Activated CD4-positive, alpha-beta T cell treated with anti-CD3 and anti-CD28 coated beads for 36 hours (primary cell): ENCODE measurements at places on chromosomes 1 and 21. TPM values are rescaled to one million over a fixed set of nuclear protein-coding genes. Genes with fewer than 3 reads are reported as not detected.

GRCh38 chr1:161342821-161343220 lies 24.9 kb downstream of the CFAP126 start:
- peaks cover 37% of the 10 kb centered on the region for H3K36me3 ChIP-seq
- no peak overlapping the region for H3K27ac ChIP-seq
- no peak overlapping the region for H3K4me3 ChIP-seq
- no peaks in the 10 kb centered on the region for H3K27me3 ChIP-seq
- DNase-seq = no peak
- H3K4me1 ChIP-seq = peaks cover 6% of the 10 kb centered on the region

DNA sequence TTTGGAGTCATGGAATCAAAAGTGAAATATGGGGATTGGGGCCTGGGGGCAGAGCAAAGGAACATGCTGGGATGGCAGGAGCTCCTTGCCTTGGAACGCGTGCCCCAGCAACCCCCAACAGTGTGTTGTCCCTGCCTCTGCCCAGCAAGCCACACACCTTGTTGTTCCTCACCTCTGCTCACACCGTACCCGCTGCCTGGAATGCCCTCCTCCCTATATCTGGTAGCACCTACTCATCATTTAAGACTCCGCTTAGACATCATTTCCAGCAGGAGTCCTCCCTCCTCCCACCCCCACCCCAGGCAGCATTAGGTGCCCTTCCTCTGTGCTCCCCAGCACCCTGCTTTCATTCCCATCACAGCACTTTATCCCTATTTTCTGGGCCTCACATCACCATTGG lies 7.8 kb downstream of the NECTIN4 start:
- no peaks in the 10 kb centered on the region for H3K4me1 ChIP-seq
- H3K4me3 ChIP-seq = no peak overlapping the region
- H3K27me3 ChIP-seq = peaks cover 2% of the 10 kb centered on the region
- H3K36me3 ChIP-seq = no peaks in the 10 kb centered on the region
- DNase-seq = no peak

GRCh38 chr1:77347646-77348045 lies 65.8 kb downstream of the AK5 start:
- H3K4me1 ChIP-seq = peaks cover 23% of the 10 kb centered on the region
- no peaks in the 10 kb centered on the region for H3K27me3 ChIP-seq
- peaks cover 6% of the 10 kb centered on the region for H3K36me3 ChIP-seq
- DNase-seq = peak; percentile 60

DNA sequence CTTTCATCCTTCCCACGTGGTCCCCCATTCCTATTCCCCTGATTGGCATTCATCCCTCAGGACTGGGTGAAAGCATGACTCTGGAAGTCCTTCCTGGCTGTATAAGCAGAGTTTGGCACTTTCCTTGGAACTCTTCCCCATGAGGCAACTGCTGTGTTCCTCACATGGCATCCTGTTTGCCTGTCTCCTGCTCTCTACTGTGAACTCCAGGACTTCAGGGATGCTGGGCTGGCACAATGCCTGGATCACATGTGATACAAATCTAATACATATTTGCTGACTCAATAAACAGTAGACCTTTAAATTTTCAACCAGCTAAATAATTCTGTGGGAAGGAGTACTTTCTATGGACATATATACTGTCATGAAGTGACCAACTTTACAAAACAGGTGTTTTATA lies 46.8 kb upstream of the EDEM3 start:
- H3K4me1 ChIP-seq = peaks cover 4% of the 10 kb centered on the region
- H3K27ac ChIP-seq = no peak overlapping the region
- H3K4me3 ChIP-seq = no peak overlapping the region
- no peak for DNase-seq
- no peaks in the 10 kb centered on the region for H3K36me3 ChIP-seq
- no peaks in the 10 kb centered on the region for H3K27me3 ChIP-seq

DNA sequence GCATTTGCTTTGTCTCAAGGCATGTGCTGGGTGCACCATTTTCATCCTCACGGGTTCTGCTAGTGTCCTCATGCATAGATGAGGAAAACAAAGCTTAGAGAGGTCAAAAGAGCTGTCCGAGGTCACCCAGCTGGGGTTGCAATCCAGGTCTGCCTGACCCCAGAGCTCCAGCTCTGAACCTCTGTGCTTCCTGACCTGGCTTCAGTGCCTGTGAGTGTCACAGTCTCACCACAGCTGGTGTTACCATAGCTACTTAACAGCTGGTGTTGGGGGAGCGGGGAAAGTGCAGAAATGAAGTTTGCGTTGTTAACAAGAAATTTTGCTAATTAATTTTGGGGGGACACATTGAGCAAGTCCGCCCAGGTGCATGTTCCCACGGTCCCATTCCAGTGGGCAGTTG lies 328.5 kb downstream of the KIF26B start:
- H3K4me1 ChIP-seq = no peaks in the 10 kb centered on the region
- no peaks in the 10 kb centered on the region for H3K36me3 ChIP-seq
- H3K27ac ChIP-seq = no peak overlapping the region
- no peaks in the 10 kb centered on the region for H3K27me3 ChIP-seq
- H3K4me3 ChIP-seq = no peak overlapping the region

- no peaks in the 10 kb centered on the region for H3K27me3 ChIP-seq
- no peak overlapping the region for H3K27ac ChIP-seq
- H3K4me1 ChIP-seq = no peaks in the 10 kb centered on the region
- H3K4me3 ChIP-seq = no peak overlapping the region
- no peak for DNase-seq
These were observed 21.4 kb downstream of the SFPQ start for GRCh38 chr1:35171579-35171978.

DNA sequence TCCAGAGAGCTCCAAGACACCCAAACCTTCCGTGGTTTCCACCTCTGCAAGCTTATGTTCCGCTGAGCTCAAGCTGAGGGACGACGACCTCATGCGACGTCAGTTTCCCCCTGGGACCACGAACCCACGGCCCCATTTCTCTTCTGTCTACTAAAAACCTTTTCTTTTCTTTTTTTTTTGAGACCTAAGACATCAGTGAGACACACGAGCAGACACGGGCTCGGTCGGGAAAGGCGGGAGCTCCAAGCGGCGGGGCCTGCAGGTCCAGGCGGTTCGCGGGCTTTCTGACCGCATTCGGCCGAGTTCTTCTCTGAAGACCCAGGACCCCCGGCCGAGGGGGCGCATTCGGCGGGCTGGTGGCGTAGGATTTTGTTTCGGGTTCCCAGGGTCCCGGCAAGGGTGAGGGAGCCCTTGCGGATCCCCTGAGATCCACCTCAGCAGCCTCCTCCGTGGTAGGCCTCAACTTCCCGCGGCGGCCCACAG lies 402 bp downstream of the C21orf58 start:
- peaks cover 30% of the 10 kb centered on the region for H3K4me1 ChIP-seq
- H3K36me3 ChIP-seq = peaks cover 44% of the 10 kb centered on the region
- peak overlapping the region; percentile 94 for H3K27ac ChIP-seq

- H3K4me3 ChIP-seq = peak within 1 kb of the TSS; percentile 95
- peaks cover 54% of the 10 kb centered on the region for H3K4me1 ChIP-seq
- DNase-seq = peak; percentile 83
- H3K27me3 ChIP-seq = no peaks in the 10 kb centered on the region
- peaks cover 12% of the 10 kb centered on the region for H3K36me3 ChIP-seq
These were observed at the start of gene DHRS3 for GRCh38 chr1:12617901-12618660. DHRS3 (minus strand) TSS chr1:12618210; CDS start chr1:12617348, 862 bp downstream.

DNA sequence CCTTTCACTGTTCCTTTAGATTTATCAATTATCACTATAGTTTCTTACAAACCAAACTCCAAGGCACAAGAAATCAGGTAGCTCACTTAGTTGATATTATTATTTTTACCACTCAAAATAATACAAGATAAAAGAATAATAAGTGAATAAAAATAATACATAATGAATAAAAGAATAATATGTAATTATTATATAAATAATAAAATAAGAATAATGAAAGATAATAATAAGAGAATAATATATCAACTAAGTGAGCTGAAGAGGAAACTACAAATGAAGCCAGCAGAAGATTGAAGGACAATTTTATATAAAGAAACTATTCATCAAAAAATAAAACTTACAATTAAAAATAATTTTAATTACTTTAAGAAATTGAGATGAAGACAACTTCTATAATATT lies 90.6 kb downstream of the LRRIQ3 start:
- H3K27me3 ChIP-seq = no peaks in the 10 kb centered on the region
- H3K36me3 ChIP-seq = no peaks in the 10 kb centered on the region
- no peak overlapping the region for H3K27ac ChIP-seq
- H3K4me3 ChIP-seq = no peak overlapping the region
- no peak for DNase-seq

- H3K4me1 ChIP-seq = no peaks in the 10 kb centered on the region
- no peak overlapping the region for H3K4me3 ChIP-seq
- H3K27me3 ChIP-seq = no peaks in the 10 kb centered on the region
These were observed 108.0 kb downstream of the TNNI3K start for GRCh38 chr1:74343216-74343615.

DNA sequence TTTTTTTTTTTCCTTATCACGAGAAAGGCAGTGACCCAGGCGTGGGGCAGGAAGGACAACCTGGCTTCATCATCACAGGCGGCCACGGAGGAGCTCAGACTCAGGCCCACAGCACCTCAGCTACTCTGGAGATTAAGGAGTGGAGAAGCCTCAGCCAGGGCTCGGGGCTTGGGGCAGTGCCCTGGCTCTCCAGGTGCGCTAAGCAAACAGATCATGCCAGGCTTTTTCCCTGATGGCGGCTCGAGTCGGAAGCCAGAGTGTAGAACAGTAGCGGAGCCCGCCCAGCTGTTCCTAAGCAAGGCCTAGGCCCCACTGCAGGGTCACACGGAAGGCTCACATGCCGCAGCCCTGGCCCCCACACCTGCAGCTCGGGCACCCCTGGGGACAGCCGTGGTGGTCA lies 70.7 kb downstream of the AGPAT3 start:
- H3K27me3 ChIP-seq = no peaks in the 10 kb centered on the region
- peaks cover 19% of the 10 kb centered on the region for H3K4me1 ChIP-seq
- H3K4me3 ChIP-seq = no peak overlapping the region
- no peak for DNase-seq
- peaks cover 5% of the 10 kb centered on the region for H3K36me3 ChIP-seq

- no peaks in the 10 kb centered on the region for H3K36me3 ChIP-seq
- no peaks in the 10 kb centered on the region for H3K4me1 ChIP-seq
- no peak overlapping the region for H3K27ac ChIP-seq
- no peak for DNase-seq
- no peak overlapping the region for H3K4me3 ChIP-seq
- H3K27me3 ChIP-seq = peaks cover 32% of the 10 kb centered on the region
These were observed 9.1 kb downstream of the NTNG1 start for GRCh38 chr1:107149946-107150345.

GRCh38 chr1:224707843-224708725 lies 92.0 kb downstream of the CNIH3 start:
- no peak for DNase-seq
- H3K4me1 ChIP-seq = peaks cover 10% of the 10 kb centered on the region
- H3K36me3 ChIP-seq = no peaks in the 10 kb centered on the region
- peak overlapping the region; percentile 2 for H3K27ac ChIP-seq
- no peak overlapping the region for H3K4me3 ChIP-seq

GRCh38 chr1:172043900-172044299 lies 202.6 kb downstream of the DNM3 start:
- no peak overlapping the region for H3K4me3 ChIP-seq
- peaks cover 13% of the 10 kb centered on the region for H3K4me1 ChIP-seq
- no peaks in the 10 kb centered on the region for H3K36me3 ChIP-seq
- no peaks in the 10 kb centered on the region for H3K27me3 ChIP-seq
- no peak overlapping the region for H3K27ac ChIP-seq
- no peak for DNase-seq

DNA sequence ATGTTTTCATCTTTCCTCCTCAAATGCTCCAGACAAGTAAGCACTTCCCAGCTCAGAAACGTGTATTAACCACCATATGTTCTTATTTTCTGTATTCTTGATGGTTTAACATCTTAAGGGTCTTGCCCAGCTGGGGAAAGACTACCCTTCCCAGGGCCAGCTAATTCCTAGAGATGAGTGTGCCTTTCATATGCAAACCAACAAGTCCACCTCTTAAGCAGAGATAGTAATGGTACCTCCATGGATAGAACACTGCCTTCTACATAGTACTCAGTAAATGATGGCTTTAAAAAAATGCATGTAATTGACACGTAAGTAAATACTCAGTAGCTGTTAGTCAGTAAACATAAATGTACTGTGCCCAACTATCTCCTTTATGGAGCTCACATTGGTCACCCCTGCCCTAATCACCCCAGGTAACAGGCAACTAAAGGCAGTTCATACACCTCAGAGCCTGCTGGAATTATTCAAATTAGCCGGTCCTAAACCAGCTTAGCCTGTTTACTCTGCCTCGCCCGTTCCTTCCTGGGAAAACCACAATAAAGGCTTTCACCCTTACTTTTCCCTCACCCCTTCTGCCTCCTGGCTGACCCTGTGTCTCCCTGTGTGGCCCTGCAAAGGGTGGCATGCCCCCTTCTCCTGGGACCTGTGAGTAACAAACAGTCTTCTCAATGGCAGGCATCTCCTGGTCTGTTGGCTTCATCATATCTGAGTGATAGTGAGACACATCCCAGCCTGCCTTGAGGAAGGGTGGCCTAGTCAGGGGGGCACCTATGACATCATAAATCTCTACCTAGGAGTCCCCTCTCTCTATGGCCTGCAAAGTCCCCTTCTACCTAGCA lies 40.1 kb upstream of the KLHDC7A start:
- no peaks in the 10 kb centered on the region for H3K36me3 ChIP-seq
- H3K27me3 ChIP-seq = peaks cover 23% of the 10 kb centered on the region
- H3K4me3 ChIP-seq = no peak overlapping the region
- no peaks in the 10 kb centered on the region for H3K4me1 ChIP-seq
- no peak overlapping the region for H3K27ac ChIP-seq

GRCh38 chr1:156577550-156577949 lies 2.0 kb upstream of the TTC24 start:
- no peak for DNase-seq
- peaks cover 13% of the 10 kb centered on the region for H3K27me3 ChIP-seq
- no peak overlapping the region for H3K27ac ChIP-seq
- H3K4me3 ChIP-seq = no peak overlapping the region

DNA sequence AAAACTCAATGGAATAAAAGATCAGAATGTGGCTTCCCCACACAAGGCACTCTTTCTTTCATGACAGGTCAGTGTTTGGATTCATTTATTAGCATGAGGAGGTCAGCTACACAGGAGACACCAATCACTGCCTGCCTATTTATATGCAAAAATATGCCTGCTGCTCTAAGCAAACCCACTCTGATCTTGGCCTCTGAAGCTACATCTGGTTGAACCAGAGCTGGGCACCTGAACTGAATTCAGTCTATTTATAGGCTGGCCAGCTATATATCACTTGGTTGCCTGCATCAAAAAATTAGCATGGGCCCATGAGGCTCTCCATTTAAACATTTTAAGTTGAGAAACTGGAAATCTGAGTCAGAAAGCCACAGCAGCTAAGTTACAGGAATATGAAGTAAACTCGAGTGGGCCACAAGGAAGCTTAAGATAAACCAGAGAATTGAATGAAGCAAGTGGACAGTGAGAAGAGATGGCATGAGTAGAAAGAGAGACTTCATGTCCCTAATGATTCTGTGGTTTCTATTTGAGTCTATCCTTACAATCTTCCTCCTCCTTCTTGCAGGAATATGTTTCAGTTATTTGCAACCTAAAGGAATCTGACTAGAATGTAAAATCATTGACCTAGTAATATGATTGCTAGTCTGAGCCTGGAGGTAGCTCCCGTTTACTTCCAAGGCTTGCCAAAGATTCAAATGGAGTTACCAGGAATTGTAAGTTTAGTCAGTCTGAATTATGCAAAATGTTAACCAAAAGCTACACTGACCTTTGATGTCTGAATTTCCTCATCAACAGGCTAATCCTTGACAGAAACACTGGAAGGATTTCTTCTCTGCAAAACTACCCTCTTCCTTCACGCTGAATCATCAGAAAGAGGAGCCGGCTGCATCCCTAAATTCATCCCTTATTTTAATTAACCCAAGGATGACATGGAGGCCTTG lies 17.7 kb downstream of the DDAH1 start:
- H3K27ac ChIP-seq = no peak overlapping the region
- H3K27me3 ChIP-seq = peaks cover 9% of the 10 kb centered on the region
- no peaks in the 10 kb centered on the region for H3K4me1 ChIP-seq
- no peaks in the 10 kb centered on the region for H3K36me3 ChIP-seq

Gene CACNA1S
- total RNA-seq = not detected

Gene KLHL12
- 32.1 TPM for total RNA-seq

Gene RGS8
- not detected for total RNA-seq

Gene MFSD2A
- total RNA-seq = 12.8 TPM

Gene ADAM30
- not detected for total RNA-seq

Gene NIBAN1
- total RNA-seq = 18.6 TPM
